ENCODE measurements at places on chromosomes 11 and 22. TPM values are rescaled to one million over a fixed set of nuclear protein-coding genes. Genes with fewer than 3 reads are reported as not detected.

- DNase-seq, result no peak
Observed at GRCh38 chr22:48757581-48757980, 1070.1 kb downstream of the BRD1 start.

SCN3B gene
- 1.6 TPM for polyA plus RNA-seq

KCNC1 gene
- polyA plus RNA-seq, result 1.1 TPM

DNA sequence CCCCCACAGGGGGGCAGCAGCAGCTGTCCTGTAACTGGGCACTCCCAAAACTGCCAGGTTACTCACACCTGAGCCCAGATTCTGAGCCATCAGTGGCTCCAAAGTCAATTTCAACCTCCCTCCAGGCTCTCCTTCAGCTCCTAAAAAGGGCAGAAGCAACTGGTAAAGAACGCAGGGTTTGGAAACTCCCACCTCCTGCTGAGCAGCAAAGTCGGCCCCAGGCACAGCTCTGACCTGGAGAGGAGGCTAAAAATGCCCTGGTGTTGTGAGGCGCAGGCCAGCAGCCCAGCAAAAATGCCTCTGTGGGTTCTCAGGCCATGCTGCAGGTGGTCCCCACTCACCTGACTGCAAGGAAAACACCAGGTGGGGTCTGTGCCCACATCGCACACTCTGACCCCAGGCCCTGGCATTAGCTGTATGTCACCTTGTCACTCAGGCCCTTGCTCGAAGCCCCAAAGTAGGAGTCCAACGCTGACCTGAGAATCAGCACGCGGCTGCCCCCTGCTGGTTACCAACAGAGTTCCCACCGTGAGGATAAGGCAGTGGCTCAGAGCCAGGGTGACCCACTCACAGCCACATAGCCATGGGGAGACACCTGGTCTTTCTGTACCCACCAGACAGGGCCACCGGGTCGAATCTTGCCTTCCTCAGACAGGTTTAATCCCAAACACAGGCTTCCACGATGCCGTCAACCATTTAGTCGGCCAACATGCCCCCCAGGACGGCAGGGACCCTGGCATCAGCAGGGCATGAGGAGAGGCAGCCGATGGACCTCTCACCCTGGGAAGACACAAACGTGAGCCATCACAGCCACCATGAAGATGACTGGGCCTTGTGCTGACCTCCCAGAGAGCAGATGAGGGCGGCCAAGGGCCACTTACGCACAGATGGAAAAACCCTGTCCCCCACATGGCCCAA, 11.1 kb downstream of the POLR3H start:
- no peak for DNase-seq

NAA40 gene
- polyA plus RNA-seq, result 26.5 TPM

DNA sequence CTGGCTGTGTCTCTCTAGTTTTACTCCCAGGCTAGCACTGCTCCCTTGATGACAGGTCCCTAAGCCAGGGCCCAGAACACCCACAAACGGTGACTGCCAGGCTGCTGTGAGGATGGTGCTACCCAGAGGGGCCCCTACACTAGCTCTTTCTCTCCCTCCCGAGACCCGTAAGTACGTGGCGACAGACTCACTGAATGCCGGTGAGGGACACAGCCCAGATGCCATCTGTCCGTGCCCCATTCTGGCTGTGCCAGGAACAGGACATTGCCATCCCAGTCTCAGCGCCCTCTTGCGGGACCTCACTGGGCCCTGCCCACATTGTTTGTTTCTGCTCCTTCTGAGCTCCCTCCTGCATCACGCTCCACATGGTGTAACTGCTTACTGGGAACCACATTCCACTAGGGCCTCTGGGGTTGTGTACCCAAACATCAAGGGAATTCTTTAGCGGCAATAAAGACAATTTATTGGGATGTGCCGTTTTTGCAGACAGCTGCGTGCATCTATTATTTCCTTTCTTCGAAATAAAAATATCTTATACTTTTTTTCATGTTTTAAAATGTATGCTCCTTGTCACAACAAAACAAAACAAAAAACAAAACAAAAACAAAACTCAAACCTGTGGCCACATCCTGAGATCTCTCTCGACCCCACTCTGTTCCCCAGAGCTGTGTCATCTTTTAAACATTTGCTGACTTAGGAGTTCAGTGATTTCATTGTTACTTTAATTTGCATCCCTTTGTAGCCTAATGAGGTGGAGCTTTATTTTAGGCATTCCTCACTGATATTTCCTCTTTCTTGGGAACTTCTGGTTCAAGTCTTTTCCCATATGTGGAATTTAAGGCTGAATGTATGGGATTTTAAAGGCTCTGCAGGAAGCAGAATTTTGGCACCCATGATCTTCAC, 4.4 kb upstream of the TPCN2 start:
- DNase-seq, result no peak

GRCh38 chr22:40877488-40877887, 15.6 kb upstream of the DNAJB7 start:
- DNase-seq, result no peak

NOL12 gene
- 17.4 TPM for polyA plus RNA-seq

All from right renal cortex interstitium (tissue), 3 donors.